ENCODE measurements at places on chromosomes 7 and 10.

- no peak for DNase-seq
- H3K27me3 ChIP-seq: no peaks in the 10 kb centered on the region
- peak overlapping the region; percentile 26 for H3K27ac ChIP-seq
These were observed 10.3 kb downstream of the FAM3C start for GRCh38 chr7:121385800-121386179.

DNA sequence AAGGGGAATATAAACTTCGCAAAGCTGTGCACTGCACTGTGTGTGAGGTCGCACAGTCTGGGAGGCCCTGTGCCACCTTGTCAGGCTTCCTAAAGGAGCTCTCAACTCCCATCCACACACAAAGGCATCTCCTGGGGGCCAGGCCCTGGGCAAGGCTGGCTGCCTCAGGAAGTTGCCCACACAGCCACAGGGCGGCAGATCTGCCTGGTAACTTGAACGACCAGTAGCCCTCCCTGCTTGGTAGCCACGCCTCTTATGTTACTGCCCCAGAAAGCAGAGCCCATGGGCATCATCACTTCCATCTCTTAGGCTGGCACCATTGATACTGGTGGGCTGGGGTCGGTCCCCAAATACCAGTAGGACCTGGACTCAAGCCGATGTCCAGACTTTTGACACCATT lies 82.8 kb downstream of the HECW1 start:
- no peaks in the 10 kb centered on the region for H3K36me3 ChIP-seq
- H3K4me3 ChIP-seq: no peak overlapping the region
- no peak overlapping the region for H3K27ac ChIP-seq
- no peaks in the 10 kb centered on the region for H3K4me1 ChIP-seq
- DNase-seq: no peak

DNA sequence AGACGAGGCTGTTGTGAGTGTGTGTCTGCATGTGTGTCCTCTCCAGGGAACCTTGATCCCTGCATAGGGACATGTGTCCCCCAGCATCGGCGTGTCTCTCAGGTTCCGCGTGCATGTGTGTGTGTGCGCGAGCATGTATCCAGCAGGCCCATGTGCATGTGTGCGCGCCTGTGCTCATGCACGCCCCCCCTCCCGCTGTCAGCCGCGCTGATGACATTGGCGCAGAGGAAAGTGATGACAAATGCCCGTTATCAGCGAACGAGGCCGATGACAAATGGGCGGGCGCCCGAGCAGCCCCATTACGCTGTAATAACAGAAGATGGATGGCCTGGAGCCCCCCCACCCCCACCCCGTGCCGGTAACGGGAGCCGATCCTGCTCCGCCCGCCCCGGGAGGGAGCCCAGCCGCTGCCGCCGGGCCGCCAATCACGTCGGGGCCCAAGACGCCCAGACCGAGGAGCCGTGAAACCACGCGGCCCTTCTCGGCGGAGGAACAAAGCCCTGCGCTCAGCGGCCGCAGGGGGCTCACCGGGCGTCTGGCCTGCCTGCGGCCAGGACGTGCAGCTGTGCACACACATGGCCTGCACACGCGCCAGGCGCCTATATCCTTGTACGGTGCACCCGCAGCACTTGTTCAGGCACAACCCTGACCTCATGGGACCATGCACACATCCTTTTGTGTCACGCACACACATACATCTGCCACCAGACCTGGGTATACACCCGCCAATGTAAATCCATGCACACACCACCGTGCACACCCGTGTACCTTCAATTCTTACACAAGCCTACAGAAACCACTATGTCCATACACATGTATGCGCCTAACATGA lies 21.5 kb downstream of the POLL start:
- peaks cover 11% of the 10 kb centered on the region for H3K4me1 ChIP-seq
- no peak overlapping the region for H3K27ac ChIP-seq
- H3K36me3 ChIP-seq: peaks cover 6% of the 10 kb centered on the region

- DNase-seq: no peak
- H3K36me3 ChIP-seq: peaks cover 2% of the 10 kb centered on the region
- no peak overlapping the region for H3K27ac ChIP-seq
These were observed 29.0 kb downstream of the GSTO2 start for GRCh38 chr10:104297697-104298660.

- no peak for DNase-seq
- no peaks in the 10 kb centered on the region for H3K27me3 ChIP-seq
- H3K27ac ChIP-seq: no peak overlapping the region
- no peaks in the 10 kb centered on the region for H3K36me3 ChIP-seq
- peaks cover 7% of the 10 kb centered on the region for H3K4me1 ChIP-seq
These were observed 3.1 kb downstream of the LIPN start for GRCh38 chr10:88762906-88763305.

DNA sequence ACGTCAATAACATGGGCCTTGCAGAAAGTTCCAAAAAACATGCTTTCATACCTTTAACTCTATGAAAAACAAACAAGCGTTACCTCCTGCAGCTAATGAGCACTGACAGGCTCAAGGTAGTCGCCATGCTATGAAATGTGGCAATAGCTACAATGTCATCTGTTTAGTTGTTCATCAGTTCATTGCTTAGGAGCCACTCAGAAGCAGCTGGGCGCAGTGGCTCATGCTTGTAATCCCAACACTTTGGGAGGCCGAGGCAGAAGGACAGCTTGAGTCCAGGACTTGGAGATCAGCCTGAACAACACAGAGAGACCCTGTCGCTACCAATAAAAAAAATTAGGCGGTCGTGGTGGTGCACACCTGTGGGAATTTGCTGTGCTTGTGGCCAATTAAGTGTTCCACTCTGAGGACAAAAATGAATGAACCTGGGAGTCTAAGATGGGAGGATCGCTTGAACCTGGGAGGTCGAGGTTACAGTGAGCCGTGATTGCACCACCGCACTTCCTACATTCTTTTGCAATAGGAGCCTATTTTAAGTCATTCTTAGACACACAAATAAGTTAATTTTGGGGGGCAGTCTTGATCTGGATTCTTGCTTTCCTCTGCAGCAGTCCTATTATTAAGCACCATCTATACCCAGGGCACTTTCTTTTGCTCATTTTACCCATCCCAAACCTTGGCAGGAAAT lies 276.2 kb upstream of the KLF14 start:
- no peaks in the 10 kb centered on the region for H3K27me3 ChIP-seq
- peaks cover 88% of the 10 kb centered on the region for H3K4me1 ChIP-seq
- peaks cover 32% of the 10 kb centered on the region for H3K36me3 ChIP-seq
- H3K27ac ChIP-seq: peak overlapping the region; percentile 84
- DNase-seq: no peak

DNA sequence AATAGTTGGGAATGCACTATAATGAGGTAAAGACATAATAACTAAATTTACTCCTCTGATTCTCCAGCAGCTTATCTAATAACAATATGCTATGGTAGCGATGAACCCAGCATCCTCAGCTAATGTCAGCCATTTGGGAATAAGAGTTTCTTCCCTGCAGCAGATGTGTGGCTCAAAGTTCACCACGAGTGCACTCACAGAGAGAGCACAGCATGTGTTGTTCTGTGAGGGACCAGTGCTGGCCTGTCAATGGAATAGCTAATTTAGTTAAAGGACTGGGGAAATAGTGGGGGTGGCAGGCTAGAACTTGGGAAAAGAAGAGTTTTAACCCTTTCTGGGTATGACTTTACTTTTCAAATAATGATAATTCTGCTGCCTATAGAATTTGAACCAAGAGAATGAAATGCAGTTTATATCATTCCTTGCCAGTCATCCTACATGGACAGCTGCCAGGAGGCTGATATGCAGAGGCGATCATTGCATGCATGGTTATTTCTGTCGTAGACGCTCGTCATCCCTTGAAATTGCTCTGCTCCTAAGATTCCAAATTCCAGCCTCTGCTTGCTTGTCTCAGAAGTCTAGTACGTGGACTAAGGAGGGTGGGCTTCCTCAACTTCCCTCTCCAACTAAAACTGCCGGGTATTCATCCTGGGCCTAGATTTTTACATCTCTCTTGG lies 355.6 kb downstream of the RNLS start:
- H3K4me3 ChIP-seq: no peak overlapping the region
- H3K27ac ChIP-seq: no peak overlapping the region
- no peak for DNase-seq
- H3K36me3 ChIP-seq: no peaks in the 10 kb centered on the region

GRCh38 chr10:108039821-108040584 lies 875.5 kb upstream of the SORCS1 start:
- no peak for DNase-seq
- H3K27ac ChIP-seq: no peak overlapping the region
- H3K4me1 ChIP-seq: no peaks in the 10 kb centered on the region

DNA sequence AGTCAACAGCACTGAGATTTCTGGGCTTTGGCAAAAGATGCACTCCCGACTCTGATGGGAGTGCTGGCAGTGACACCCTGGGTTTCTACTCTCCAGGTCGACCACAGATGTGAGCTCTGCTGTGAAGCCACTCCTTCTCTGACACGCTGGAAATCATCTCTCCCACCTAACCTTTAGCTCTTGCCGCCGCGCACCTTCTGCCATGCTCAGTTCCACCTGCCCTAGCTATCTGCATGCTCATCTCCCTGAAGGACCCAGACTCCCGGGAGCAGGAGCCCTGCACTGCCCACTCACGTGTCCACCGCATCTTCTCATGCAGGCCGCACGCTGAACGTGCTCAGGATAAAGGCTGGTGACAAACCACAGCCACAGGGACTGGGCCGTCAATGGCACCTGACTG lies 174.8 kb downstream of the TNS3 start:
- no peak overlapping the region for H3K27ac ChIP-seq
- H3K27me3 ChIP-seq: peaks cover 11% of the 10 kb centered on the region
- H3K4me3 ChIP-seq: no peak overlapping the region
- DNase-seq: no peak
- peaks cover 5% of the 10 kb centered on the region for H3K36me3 ChIP-seq
- H3K4me1 ChIP-seq: no peaks in the 10 kb centered on the region

GRCh38 chr7:24609570-24609969 lies 36.3 kb downstream of the PALS2 start:
- no peak overlapping the region for H3K4me3 ChIP-seq
- no peaks in the 10 kb centered on the region for H3K36me3 ChIP-seq
- H3K27me3 ChIP-seq: no peaks in the 10 kb centered on the region
- H3K27ac ChIP-seq: no peak overlapping the region

- H3K4me1 ChIP-seq: no peaks in the 10 kb centered on the region
- H3K27ac ChIP-seq: no peak overlapping the region
- H3K4me3 ChIP-seq: no peak overlapping the region
- H3K36me3 ChIP-seq: peaks cover 3% of the 10 kb centered on the region
- peaks cover 31% of the 10 kb centered on the region for H3K27me3 ChIP-seq
- no peak for DNase-seq
These were observed 131.1 kb upstream of the TBX20 start for GRCh38 chr7:35384761-35385700.

DNA sequence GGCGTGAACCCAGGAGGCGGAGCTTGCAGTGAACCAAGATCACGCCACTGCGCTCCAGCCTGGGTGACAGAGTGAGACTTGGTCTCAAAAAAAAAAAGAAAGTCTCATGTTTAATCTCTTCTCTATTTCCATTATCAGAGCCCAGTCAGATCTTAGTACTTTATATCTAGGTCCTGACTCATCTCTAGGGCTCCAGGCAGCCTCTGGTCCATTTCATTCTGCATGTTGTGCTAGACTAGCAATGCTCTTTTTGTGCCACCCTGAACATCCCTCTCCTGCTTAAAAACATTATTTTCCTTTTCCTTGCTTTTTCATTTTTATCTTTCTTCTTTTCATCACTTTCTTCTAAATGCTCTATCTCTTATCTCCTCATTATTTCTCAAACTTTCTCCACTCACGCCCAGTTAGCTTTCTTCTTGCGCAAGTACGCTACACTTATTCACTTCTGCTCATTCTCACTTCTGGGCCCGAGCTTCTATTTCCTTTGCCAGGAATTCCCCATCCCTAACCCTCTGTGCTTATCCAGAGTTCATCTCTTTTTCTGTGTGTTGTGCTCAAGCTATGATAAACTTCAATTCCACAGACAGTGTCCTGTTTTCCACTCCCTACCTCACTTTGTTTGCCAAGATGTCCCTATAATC lies 63.9 kb downstream of the BTAF1 start:
- DNase-seq: no peak
- H3K36me3 ChIP-seq: peaks cover 55% of the 10 kb centered on the region
- H3K27me3 ChIP-seq: no peaks in the 10 kb centered on the region
- no peak overlapping the region for H3K4me3 ChIP-seq
